BE2C (cell line): ENCODE measurements at places on chromosomes 3 and 15.

GRCh38 chr3:73600293-73600938, 24.3 kb downstream of the PDZRN3 start:
- no peak for DNase-seq

- no peak for DNase-seq
Measured at GRCh38 chr3:19662486-19662885, 271.5 kb downstream of the EFHB start.

DNA sequence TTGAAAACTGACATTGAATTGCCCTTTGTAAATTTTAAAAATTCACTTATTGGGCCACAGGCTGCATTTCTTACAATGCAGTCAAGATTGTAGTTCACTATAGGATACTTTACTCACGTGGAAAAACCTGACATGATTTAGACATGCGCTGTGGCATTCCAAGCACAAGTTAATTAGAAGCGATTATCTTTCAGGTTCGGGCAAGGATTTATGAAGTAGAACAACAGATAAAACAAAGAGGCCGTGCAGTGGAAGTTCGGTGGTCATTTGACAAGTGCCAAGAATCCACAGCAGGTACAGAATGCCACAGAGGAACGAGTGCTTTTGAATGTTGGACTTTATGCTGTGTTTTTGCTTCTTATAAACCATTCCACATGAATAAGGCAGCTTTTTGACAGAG, 37.8 kb downstream of the GPR171 start:
- DNase-seq = no peak

DNA sequence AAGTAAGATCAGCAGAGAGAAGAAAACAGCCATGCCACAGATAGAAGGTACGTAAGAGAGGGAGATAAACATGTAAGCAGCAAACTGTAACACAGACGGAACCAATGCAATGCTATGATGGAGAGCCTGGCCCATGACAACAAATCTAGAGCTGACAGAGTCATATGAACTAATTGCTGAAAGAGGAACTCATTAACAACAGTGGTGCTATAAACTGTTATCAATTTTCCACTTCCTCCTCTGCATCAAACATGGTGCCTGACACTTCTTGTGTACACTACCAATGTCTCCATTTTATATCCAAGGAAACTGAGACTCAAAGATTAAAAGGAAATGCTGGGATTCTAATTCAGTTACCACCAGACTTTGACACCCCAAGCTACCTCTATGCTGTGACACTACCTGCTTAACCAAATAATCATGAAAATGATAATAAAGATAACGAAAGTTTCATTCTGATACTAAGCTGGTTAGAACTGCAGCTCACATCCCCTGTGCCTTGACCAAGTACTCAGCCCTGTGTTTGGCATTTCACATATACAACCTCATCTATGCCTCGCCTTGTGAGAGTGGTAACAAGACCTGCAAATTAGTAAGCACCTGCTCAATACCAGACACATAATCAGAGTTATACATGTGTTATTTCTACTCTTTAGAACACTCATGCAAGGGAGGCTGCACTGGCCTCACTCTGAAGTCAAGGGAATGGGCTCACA, 79.3 kb downstream of the ANO10 start:
- DNase-seq = no peak

- DNase-seq = no peak
Measured at GRCh38 chr3:17905996-17906395, 163.6 kb upstream of the TBC1D5 start.

GRCh38 chr3:136658946-136659682, 93.1 kb downstream of the STAG1 start:
- no peak for DNase-seq

DNA sequence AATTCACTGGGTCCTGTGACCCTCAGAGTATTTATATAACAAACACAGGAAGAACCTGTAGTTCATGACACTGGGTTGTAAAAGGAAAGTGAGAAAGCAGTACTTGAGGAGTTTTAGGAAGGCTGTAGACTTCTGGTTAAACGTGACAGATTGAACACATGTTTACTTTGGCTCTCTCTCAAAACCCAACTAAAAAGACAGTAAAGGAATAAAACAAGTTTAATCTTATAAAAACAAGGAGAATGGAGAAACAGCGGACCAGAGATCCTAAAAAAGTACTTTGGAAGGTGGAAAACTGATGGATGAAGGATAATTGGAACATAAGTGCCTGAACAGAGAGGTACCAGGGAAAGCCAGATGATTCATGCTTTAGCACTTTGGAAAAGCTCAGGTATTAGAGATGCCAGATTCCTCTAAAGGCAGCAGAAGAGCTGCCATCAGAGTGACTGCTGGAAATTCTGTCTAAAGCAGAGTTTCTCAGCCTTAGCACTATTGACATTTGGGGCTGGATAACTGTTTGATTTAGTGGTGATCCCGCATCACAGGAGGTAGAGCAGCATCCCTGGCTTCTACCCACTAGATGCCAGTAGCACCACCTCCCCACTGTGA, 182.9 kb upstream of the RORA start:
- no peak for DNase-seq

DNA sequence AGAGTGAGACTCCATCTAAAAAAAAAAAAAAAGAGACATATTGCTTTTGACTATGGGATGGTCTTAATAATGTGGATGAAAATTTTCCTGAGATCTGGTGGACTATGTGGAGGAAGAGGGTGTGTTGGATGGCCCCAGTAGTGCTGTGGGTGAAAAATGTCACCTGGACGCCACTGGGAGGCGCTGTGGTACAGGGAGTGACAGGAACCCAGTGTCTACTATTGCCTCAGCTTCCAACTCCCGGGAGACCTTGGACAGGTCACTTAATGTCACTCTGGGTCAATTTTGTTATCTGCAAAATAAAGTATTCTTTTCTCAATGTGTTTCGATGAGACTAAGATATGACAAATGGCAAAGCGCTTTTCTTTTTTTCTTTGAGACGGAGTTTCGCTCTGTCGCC, 27.7 kb upstream of the DCP1A start:
- peak; percentile 69 for DNase-seq

DNA sequence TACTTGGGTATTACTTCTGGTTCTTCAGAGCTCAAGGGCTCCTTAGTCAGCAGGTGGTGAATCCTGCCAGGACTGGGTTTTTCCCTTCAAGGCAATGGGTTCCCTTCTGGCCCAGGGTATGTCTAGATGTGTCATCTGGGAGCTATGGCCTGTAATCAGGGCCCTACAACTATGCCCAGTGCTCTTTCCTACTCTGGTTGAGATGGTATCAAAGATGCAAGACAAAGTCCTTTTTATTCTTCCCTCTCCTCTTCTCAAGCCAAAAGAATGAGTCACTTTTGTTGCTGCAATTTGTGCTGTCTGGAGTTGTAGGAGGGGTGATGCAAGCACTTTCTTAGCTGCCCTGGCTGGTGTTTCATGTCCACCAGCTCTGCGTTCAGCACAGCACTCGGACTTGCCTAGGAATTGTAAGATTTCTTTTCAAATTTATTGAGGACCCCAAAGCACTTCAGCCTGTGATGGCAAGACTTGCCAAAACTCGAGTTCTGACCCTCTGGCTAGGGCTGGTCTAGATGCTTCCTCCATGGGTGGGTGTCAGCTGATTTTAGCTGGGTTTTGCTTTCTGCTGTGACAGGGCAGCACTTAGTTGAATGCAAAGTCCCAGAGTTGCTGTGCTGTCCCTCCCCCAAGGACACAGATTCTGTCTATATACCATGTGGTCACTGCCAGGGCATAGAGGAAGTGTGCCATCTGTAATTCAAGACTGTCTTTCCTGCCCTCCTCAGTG, 129.2 kb upstream of the CBLB start:
- no peak for DNase-seq

DNA sequence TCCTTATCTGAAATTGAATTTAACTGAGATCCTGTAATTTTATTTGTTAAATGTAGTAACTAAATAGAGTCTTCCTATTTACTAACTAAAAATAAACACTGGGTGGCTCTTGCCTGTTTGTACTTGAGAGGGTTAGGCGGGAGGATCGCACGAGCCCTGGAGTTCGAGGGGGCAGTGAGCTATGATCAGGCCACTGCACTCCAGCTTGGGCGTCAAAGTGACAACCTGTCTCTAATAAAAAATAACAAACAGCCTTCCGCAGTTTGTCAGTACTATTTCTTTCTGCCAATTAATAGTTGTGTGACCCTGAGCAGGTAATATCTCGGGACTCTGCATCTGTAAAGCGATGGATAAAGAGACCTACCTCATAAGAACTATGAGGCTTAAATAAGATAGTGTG, 768 bp upstream of the PDE12 start:
- no peak for DNase-seq

GRCh38 chr3:122533931-122534334, 19.2 kb upstream of the KPNA1 start:
- DNase-seq = peak; percentile 15

DNA sequence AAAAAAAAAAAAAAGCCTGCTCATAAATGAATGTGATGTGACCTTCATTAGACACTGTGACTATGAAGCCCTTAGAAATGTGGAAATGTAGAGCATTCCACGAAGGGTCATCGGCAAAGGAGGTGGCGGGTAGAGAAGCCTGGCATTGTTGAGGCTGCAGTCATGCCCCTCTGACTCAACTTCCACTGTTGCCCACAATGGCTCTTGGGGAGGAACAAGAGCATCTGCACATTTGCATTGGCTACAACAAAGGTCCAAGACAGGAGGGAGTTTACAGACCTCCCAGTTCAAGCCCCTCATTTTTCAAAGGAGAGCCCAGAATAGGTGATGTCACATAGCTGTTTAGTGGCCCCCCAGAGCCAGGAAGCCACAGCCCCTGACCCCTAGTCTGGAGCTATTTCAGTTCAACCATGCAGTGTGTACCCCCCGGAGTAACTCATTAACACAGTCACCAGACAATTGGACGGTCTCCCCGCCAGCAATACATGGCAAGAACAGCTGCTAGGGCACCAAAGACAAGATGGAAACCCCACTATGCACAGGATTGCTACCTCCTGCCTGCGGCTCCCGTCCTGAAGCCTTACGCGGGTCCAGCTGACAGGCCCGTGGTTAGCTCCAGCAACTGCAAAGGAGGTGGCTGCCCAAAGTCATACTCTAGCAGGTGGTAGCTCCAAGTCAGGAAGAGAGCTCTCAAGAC, 56.2 kb downstream of the SH3BP5 start:
- DNase-seq = no peak

GRCh38 chr3:100005665-100006393, 108.5 kb downstream of the FILIP1L start:
- DNase-seq = no peak

- peak; percentile 26 for DNase-seq
Measured at GRCh38 chr3:170062769-170063168, 25.0 kb downstream of the GPR160 start.

GRCh38 chr3:120498556-120499346, 48.0 kb upstream of the FSTL1 start:
- no peak for DNase-seq

GRCh38 chr3:182486463-182486862, 306.8 kb upstream of the ATP11B start:
- no peak for DNase-seq

DNA sequence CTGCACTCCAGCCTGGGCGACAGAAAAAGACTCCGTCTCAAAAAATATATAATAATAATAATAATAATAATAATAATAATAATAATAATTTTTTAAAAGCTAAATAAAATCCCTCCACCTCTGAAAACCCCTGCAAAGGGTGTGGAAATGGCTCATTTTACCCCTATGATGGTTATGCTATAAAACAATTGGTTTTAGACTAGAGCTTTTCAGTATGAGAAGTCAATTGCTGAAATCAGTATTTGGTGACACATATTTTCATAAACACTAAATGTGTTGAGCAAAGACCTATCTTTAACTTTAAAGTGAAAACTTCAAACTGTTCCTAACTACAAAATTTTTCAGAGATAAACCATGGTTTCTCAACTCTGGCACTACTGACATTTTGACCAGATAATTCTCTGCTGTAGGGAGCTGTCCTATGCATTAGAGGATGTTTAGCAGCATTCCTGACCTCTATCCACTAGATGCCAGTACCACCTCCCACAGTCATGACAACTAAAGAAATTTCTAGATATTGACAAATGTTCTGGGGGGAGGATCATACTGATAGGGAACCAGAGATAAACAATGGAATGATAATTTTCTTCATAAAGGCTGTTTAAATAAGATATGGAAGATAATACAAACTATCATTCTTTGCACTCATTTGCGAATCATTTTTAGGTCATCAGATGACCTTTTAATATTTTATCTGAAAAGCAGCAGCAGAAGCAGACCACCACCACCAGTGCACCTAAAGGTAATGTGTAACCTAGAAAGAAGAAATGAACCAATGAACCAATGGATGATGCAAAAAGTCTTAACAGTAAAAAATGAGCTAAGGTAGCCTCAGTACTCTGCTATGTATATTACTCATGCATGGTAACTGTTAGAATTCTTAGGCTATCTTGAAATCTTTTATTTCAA, 13.8 kb downstream of the PTPN9 start:
- DNase-seq = no peak

DNA sequence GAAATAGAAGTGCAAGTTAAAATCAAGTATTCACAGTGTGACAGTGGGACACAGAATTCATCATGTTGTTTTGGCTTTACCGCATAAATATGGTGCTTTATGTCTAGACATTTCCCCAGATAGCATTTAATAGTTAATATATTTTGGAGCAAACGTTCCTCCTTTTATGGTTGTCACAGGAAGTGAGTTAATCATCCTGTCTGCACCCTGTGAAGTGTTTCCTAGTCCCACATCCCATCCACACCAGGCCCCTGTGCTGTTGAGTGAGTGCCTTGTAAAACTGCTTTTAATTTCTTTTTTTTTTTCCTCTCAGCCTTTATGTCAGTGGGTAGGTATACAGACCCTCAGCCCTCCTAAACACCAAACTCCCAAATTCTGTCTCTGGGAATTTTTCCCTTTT, 393.7 kb downstream of the FEZF2 start:
- no peak for DNase-seq

DNA sequence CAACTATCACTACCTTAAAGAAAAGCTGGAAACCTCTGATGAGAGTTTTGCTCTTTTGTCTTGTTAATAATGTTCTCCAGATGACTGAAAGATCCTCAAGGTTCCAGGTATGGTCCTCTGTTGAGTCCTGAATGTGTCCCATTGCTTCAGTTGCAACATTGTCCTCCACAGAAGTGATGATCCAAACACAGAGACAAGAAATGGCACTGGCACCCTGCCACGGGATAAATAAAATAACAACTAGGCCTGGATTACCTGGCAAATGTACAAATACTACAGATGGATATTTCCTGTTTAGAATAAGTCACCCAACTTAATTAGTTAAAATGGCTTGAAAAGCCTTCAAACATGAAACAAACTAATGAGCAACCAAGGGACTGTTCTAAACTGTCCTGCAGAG, 58.3 kb downstream of the EIF3J start:
- no peak for DNase-seq
